ENCODE measurements at places on chromosomes 2 and 18. TPM values are rescaled to one million over a fixed set of nuclear protein-coding genes. Genes with fewer than 3 reads are reported as not detected.

DNA sequence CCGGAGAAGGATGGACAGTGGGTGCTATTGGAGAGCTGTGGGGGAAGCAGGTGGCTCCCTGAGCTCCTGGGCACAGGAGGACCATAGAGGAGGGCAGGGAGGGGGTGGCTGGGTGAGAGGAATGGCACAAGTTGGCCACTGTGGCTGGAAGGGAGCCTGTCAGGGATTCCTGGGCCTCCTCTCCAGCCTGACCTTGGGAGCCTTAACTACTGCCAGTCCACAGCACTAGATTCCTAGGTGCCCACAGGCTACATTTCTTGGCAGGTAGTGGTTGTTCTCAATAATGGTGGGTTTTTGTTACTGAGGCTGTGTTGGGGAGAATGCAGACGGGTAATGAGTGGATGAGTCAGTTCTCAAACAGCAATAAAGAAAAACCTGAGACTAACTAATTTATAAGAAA, 26.0 kb downstream of the EFHD1 start:
- H3K36me3 ChIP-seq: no peaks in the 10 kb centered on the region
- no peak overlapping the region for H3K4me3 ChIP-seq
- no peaks in the 10 kb centered on the region for H3K27me3 ChIP-seq
- peaks cover 40% of the 10 kb centered on the region for H3K4me1 ChIP-seq
- 0 out of 2 replicates have a peak overlapping the region, but pooled peaks have one; percentile 14 for H3K27ac ChIP-seq

GRCh38 chr2:17557596-17557995, 17.1 kb downstream of the VSNL1 start:
- no peak overlapping the region for H3K27ac ChIP-seq
- no peaks in the 10 kb centered on the region for H3K4me1 ChIP-seq
- H3K27me3 ChIP-seq: no peaks in the 10 kb centered on the region
- no peak overlapping the region for H3K4me3 ChIP-seq

Gene CRYGD
- total RNA-seq: not detected

Gene MARCHF4
- total RNA-seq: 7.7 TPM

Gene EMILIN1
- 1.6 TPM for total RNA-seq

Gene ACMSD
- total RNA-seq: not detected
